ENCODE measurements at places on chromosomes 2 and 18.

- no peak for DNase-seq
These were observed 17.5 kb downstream of the NOSTRIN start for GRCh38 chr2:168819829-168820489.

GRCh38 chr2:141618457-141618856, 512.4 kb downstream of the LRP1B start:
- DNase-seq: no peak

- no peak for DNase-seq
These were observed 1.7 kb downstream of the THSD7B start for GRCh38 chr2:136767030-136767429.

DNA sequence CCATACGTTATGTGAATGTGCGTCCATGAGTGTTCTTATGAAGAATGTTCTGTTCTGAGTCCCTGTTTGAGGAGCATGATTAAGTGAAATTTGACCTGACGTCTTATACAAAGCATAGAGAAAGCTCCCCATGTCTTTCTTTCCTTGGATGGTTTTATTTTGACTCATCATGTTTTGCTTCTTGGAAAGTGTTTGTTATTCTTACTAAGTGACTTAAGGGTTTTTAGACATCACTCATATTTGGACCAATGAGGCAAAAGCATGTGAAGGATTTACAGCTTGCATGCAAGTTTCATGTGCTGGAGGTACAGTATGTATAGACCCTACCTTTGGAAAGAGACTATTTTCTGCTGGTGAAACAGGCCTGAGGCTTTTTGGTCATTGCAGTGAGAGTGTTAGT, 33.5 kb upstream of the ZEB2 start:
- no peak for DNase-seq

DNA sequence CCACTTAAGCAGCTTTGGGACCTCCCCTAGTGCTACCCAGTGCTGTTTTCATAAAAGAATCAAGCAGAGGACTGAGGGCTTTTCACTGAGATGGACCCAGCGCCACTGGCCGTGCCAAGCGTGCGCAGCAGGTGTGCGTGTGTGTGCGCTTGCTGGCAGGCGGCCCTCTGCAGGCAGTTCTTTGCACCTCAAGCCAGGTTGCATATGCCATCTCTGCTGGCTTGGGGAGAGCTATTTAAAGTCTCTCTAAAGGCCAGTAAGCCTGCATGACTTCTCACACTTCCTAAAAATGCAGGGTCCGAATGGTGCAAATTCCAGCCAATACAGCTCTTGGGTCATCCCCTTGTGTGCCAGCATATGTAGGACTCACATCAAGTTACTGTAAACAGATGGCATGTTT, 255.5 kb downstream of the RNF152 start:
- no peak for DNase-seq

- no peak for DNase-seq
These were observed 35.5 kb upstream of the CYTIP start for GRCh38 chr2:157479081-157480027.

GRCh38 chr2:8605351-8606065, 76.3 kb upstream of the ID2 start:
- DNase-seq: no peak

DNA sequence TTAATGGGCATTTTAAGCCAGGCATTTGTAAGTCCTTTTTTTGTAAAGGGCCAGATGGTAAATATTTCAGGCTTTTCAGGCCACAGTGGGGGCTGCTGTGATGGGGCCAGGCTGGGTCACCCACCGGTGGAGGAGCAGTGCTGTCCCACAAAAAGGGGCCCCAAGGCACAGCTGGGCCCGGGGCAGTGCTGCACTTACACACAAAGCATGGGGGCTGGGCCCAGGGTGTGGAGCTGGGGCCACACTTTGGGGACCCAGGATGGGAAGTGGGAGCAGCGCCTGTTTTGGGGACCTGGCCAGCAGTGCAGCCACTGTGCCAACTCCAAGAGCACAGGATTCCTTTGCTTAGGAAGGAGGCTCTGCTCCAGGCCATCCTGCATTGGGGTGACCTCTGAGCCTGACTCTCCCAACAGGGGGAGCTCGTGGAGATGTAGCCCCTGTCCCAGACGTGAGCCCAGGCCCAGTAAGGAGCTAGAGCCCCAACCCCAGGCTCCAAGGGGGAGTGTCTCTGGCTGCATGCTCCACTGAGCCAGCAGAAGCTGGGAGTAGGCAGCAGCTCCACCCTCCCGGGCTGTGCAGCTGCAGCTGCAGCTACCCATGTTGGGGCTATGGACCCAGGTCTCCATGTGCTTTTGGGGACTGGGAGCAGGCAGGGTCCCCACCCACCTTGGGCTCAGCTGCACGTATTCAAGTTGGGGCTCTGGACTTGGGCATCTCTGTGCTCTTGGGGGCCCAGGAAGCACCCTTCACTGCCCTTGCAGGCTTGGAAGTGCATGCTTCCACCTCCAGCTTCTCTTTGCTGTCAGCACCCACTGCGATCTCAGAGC, 1036.5 kb upstream of the CNTNAP5 start:
- no peak for DNase-seq

DNA sequence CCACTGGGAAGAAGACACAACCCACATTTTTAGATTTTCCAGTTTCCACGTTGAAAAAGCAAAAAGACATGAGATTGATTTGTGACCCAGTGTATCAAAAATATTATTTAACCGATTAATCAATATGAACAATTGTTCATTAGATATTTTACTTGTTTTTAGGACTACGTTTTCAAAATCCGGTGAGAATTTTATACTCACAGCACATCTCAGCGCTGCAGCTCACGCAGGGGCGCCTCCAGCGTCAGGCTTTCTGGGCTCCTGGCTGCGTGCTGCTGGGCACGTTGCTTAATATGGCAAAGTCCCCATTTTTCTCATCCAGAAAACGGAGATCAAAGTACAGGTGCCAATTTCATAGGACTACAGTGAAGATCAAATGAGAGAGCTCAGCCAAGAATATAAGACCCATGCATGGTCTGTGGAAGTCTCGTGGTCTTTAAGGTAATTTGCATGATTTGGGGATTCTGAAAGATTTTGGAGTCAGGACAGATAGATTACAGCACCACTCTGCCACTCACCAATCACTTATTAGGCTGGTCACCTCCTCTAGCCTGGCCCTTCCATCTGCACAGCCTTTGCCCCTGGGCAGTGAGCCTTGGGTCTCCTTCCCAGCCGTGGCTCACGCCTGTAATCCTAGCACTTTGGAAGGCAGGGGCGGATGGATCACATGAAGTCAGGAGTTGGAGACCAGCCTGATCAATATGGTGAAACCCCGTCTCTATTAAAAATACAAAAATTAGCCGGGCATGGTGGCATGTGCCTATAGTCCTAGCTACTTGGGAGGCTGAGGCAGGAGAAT, 36.2 kb downstream of the PTPN18 start:
- DNase-seq: no peak
